HuH-7.5 (cell line): ENCODE measurements at places on chromosomes 1 and 21.

DNA sequence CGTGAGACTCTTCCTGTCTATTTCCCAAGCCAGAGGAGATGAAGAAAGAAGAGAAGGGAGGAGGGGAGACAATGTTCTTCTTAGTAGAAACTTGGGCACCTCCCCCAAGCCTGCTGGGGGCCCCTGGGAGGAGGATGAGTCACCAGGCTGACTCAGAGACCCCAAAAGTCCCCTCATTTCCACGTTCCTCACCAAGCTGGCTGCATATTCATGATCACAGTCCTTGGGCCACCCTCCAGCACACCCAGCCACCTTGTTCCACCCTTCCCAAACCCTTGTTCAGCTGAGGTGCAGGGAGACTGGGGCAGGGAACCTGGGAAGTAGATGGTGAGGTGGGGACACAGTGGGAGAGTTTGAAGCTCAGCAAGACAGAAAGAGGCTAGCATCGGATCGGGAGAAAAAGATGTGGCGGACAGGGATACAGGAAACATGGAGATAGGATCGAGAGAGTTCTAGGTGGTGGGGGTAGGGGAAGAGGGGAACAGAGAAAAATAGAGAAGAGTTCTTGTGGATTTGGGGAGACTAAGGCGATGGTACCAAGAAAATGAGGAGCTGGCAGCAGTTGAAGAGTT, 712 bp downstream of the RAB13 start:
- no peak for DNase-seq

- no peak for DNase-seq
Observed at GRCh38 chr1:151009206-151009587, 948 bp downstream of the PRUNE1 start.

- peak; percentile 36 for DNase-seq
Observed at GRCh38 chr1:159214149-159214760, 9.6 kb downstream of the ACKR1 start.

DNA sequence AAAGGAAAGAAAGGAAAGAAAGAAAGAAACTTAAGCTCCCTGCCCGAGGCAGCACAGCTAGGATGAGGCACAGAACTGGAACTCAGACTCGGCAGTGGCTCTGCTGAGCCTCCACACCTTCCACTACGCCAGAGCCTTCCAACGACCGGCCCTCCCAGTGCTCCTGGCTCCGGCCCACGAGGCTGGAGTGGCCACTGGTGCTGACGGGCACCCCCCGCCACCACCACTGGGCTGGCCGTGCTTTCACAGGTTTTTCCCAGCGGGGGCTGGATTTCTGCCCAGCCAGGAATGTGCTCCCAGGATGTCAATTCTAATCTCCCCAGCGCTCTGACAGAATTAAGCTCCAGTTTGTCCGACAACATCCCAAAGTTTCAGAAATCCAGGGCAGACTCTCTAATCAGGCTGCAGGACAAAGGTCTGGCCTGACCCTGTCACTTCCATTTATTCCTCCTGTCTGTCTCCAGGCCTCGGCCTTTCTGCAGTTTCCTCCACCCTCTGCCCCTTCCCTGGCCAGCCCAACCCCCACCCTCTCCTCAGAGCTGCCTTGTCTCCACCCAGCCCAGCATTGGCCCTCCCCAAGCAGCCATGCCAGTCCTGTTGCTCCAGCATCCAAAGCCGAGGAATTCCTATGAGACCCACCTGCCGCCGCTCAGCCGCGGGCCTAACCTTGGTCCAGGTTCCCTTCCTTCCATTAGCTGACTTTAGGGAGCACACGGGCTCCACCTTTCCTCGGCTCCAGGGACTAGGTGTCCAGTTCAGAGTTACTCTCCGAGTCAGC, 81.9 kb downstream of the CASZ1 start:
- no peak for DNase-seq

DNA sequence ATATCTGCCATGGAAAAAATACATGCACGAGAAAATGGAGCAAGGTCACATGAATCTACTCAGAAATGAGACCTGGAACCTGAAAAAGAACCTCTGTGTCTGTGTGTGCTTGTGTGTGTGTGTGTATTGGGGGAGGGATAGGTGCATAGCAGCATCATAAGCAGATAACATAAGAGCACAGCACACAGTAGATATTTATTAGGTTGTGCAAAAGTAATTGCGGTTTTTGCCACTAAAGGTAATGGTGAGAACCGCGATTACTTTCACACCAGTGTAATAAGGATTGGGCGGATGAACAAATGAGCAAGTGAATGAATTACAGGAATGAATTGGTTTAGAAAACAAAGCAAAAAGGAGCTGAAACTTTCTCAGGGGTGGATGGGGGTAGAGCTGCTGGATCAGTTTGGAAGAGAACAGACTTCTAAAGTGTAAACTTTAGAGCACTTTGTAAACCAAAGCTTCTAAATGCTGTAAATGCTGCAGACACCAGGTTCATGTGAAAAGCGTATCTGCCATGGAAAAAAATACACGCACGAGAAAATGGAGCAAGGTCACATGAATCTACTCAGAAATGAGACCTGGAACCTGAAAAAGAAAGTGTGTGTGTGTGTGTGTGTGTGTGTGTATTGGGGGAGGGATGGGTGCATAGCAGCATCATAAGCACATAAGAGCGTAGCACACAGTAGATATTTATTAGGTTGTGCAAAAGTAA, 156.9 kb downstream of the TOMM20 start:
- DNase-seq, result no peak

- no peak for DNase-seq
Observed at GRCh38 chr21:38839328-38840286, 33.9 kb downstream of the ETS2 start.

DNA sequence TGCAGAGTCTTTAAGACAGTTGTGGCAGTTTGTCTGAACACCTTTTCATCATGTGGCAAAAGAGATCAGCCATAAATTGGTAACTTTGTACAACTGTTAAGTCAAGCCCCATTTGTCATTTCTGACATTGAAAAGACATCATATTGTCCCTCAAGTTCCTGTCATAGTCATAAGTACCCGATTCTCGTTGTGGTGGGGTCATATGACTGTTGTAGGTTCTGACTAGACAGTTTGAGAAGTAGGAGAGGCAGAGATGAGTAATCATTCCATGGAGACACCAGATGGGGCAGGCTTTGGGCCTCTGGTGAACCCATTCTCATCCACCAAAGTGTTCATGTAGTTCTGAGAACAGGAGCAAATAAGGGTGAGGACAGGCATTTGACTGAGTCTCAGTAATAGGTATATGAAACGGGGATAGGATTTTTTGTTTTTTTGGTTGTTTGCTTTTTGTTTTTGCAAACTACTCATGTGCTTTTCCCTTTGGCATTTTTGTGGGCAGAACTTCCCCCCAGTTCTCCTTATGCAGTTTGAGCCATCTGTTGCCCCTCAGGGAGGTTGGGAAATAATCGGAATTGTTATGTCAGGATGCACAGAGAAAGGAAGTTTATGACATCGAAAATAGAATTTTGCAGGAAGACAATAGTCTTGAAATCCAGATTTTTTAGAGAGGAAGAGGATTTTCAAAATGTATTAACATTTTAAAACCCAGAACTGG, 86.9 kb upstream of the KCNE2 start:
- DNase-seq, result no peak

DNA sequence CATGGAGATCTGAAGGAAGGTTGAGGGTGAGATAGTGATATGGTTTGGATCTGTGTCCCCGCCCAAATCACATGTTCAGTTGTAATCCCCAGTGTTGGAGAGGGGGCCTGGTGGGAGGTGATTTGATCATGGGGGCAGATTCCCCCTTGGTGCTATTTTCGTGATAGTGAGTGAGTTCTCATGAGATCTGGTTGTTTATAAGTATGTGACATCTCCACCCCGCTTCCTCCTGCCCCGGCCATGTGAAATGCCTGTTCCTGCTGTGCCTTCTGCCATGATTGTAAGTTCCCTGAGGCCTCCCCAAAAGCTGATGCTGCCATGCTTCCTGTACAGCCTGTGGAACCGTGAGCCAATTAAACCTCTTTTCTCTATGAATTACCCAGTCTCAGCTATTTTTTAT, 451.9 kb upstream of the VAMP3 start:
- DNase-seq, result no peak

GRCh38 chr1:172154551-172154950, 265.9 kb upstream of the C1orf105 start:
- no peak for DNase-seq

GRCh38 chr1:43329995-43330751, 7.4 kb upstream of the MPL start:
- DNase-seq, result no peak

DNA sequence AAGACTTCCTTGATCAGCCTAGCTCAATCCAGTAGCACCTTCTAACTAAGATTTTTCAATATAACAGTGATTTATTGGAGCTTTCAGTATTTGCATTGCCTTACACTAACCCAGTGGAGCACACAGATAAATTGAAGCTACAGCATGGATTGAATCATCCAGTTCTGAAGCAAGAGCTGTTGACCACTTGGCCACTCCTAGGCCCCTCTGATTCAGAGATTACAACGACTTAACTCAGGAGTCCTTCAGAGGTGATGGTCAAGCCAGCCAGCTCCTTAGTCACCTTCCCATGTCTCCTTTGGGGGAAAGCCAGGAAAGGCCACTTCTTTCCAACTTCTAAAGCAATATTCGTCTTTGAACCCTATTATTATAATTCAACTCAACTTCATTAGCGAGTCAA, 151.8 kb downstream of the TENT5C start:
- DNase-seq, result no peak

GRCh38 chr1:57066980-57067610, 101.3 kb upstream of the C8B start:
- DNase-seq, result no peak

DNA sequence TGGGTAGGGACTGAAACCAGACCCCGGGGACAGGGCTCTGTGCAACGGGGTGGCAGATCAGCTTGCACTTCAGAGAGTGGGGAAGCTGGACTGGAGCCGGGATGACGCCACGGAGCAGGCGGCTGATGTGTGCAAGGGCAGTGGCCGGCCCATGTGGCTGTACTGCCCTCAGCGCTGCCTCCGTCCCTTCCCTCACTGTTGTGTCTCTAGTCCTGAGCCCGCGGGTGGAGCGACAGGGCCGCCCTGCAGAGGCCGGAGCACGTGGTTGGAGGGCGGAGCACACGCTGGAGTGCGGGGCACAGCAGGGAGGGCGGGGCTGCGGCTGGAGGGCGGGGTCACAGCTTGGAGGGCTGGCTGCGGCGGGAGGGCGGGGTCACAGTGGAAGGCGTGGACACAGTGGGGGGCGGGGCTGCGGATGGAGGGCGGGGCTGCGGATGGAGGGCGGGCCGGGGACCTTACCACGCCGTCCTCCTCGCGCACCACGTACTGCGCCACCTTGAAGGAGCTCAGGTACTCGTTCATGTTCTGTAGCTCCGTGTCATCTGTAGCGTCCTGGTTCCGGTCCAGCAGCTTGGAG, 52.4 kb downstream of the CHD5 start:
- DNase-seq, result no peak

DNA sequence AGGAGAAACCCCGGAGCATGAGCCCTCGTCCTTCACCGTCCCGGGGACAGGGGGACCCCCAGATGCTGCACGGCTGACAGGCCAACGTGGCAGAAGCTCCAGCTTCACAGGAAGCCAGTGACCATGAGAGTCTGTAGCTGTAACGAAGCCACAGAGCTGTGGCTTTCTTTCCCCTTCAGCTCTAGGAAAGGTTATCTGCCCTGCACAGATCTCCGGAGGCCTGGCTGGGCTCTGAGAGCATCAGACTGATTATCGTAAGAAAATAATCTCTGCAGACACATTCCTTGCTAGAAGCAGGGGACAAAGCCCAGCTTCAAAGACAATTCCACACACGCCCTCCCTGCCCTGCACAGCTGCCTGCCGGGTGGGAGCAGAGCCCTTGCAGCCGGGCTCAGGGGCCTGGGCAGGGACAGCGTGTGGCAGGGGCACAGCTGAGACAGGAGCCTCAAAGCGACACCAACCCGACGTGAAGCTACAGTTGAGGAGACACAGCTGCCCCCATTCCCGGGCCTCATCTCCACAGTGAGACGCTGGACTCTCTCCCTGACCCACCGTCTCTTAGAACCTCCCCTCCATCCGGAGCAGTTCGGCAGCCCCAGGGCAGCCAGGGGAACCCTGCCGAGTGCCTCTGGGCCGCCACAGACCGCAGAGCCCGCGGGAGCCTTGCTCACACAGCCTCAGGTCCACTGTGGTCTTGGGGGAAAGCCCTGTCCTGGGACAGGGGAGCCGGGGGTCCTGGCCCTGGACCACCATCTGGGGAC, 30.6 kb downstream of the POFUT2 start:
- DNase-seq, result no peak

DNA sequence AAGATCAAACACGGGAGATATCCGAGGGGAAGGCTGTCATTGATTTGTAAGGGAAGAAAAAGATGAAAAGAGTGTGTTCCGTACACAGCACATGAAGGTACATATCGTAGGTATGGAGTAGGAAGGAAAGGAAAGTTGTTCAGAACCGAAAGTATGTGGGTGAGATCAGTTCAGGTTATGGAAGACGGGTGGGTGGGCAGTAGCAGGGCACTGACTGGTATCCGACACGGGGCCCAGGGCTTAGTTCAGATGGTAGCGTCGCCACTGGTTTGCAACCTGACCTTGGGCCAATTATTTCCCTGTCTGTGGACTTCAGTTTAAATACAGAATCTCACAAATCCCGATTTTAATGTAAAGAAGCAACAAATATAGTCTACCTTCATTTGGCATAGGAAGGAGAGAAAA, 27.8 kb upstream of the A3GALT2 start:
- no peak for DNase-seq

DNA sequence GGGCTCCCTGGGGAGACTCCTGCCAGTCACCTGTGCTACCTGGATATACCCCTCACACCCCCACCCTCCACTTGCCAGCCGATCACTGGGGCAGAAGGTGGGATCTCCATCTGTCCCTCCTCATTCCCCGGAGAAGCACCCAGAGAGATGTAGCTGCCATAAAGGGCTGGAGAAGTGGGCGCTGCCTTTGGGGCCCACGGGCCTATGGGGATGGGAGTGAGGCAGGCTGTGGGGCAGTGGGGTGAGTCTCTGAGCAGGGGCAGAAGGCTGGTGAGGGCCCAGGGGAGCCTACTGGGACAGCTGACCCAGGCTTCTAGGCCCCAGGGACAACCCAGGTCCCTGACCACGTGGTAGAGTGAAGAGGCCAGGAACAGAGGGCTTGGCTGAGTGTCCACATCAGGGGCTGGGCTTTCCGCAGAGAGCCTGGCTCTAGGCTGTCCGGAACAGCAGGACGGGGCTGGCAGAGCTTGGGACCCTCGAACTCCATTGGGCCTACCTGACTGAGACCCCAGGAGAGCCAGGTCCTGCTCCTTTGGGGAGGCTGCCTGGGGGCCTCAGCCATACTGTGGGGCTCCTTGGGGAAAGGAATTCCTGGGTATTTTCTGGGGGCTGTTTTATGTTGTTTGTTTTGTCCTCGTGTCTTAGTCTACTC, 205.9 kb upstream of the VAMP3 start:
- no peak for DNase-seq

DNA sequence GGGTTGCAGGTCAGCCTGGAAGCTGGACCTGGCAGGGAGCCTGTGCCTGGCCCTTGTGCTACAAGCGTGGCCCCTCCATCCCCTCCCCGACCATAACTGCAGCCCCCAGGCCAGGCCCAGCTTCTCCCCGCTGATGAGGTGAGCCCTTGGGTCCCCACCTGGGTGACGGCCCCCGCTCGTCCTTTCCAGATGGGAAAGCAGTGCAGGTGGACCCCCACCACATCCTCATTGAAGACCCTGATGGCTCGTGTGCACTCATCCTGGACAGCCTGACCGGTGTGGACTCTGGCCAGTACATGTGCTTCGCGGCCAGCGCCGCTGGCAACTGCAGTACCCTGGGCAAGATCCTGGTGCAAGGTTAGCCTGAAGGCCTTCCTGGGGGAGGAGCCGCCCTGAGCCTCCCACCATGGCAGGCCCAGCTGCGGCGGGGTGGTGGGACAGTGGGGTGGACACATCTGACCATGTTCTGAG, 56.9 kb downstream of the TRIM11 start:
- no peak for DNase-seq

- DNase-seq, result no peak
Observed at GRCh38 chr21:34690041-34690792, 21.4 kb downstream of the CLIC6 start.
